ENCODE measurements at places on chromosomes 5 and 9. TPM values are rescaled to one million over a fixed set of nuclear protein-coding genes. Genes with fewer than 3 reads are reported as not detected.

The RNF180 gene
- polyA plus RNA-seq: not detected

The PKN3 gene
- 0.11 TPM for polyA plus RNA-seq

The FREM1 gene
- polyA plus RNA-seq: not detected

The TPPP gene
- polyA plus RNA-seq: not detected

The LRRC19 gene
- not detected for polyA plus RNA-seq

Measured in IgD-negative memory B cell (primary cell).